ENCODE measurements at places on chromosomes 6 and 20.

GRCh38 chr20:42576167-42576566, 613.5 kb downstream of the PTPRT start:
- no peak for DNase-seq

DNA sequence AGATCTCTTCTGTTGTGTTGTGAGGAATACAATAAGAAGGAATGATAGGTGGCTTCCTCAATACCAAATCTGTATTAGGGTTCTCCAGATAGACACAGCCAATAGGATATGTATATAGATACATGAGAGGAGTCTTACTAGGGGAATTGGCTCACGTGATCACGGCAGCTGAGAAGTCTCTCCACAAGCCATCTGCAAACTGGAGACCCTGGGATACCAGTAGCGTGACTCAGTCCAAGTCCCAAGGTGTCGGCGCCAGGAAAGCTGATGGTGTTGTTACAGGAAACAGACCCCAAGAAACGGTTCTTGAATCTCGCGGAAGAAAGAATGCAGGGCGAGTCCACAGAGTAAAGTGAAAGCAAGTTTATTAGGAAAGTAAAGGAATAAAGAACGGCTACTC, 61.4 kb downstream of the SYTL3 start:
- no peak for DNase-seq

DNA sequence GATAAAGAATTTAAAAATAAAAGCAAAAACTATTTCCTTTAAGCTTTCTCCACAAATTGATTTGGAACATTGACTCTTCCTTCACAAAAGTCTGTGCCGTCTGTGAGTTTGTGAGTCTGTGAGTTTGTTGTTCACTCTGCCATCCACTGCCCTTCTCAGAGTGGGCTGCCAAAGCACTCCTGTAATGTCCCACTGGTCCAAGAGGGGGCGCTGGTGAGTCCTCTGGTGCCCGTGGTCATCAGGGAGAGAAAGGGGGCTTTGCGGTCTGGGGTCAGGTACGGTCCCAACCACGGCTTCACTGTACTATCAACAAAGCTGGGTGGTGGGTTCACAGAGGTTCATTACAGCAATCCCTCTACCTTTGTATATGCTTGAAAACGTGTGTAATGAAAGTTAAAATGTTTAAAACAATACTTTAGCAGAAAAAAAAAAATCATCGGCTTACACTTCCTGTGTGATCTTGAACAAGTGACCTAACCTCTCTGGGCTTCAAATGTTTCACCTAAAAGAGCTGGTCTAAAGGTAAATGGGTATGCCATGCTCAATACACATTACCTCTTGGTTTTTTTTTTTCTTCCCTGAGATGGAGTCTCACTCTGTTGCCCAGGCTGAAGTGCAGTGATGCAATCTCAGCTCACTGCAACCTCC, 5.6 kb upstream of the ANKRD60 start:
- no peak for DNase-seq

GRCh38 chr20:57618091-57618763, 2.0 kb downstream of the ZBP1 start:
- DNase-seq = no peak

- no peak for DNase-seq
Measured at GRCh38 chr6:30570740-30571074, 535 bp upstream of the ABCF1 start.

DNA sequence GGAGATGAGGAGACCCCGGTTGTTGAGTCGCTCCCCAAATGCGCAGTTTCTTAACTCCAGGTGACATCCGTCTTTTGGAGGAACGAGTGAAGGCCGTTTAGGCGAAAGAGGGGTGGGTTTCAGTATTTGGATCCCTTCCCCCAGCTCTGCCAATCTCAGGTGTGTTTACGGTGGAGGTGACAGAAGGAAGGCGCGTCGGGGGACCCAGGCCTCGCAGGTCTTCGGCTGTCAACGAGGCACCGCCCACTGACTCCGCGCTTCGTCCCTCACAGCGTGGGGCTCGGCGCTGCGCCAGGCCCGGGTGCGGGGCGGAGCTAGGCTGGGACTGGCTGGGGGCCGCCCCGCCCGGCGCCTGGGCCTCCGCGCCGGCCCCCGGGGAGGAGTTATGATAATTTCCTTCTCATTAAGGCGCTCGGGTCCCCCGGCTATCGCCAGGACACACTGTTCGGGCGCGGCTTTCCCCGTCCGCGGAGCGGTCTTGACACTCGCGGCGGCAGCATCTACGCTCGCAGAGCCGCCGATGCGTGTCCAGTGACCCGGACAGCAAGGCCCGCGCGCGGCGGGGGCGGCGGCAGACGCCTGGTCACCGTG, at the start of gene TFAP2C:
TSS of gene TFAP2C (plus strand) at position 434 of the 591 bp plus-strand sequence. CDS start 239 bp downstream, outside the sequence.
- no peak for DNase-seq

DNA sequence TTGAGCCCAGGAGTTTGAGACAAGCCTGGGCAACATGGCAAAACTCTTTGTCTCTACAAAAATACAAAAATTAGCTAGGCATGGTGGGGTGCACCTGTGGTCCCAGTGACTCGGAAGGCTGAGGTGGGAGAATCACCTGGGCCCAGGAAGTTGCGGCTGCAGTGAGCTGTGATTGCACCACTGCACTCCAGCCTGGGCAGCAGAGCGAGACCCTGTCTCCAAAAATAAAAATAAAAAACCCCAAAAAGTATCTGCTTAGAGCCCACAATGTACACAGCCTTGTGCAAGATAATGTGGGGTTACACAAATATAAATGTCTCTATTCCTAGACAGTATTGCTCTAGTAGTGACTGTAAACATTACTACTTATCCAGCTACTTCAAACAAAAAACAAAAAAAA, 5.9 kb downstream of the ESF1 start:
- DNase-seq = no peak

DNA sequence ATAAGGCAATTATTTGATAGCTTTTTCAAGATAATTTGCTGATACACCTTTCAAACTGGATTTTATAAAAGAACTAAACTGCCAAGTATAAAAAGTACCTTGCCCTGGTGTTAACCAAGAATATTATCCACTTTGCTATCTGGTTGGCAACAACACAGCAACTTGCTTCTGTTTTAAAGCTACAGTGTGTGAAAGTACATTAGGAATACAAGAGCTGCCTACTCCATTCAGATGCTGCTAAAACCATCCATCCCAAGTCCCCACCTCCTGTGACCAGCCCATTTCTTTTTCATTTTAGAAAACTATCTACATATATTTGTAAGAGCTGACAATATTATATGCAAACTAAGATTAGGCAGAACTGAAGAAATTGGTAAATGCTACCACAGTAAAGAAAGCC, 12.8 kb downstream of the CLDN20 start:
- DNase-seq = no peak

DNA sequence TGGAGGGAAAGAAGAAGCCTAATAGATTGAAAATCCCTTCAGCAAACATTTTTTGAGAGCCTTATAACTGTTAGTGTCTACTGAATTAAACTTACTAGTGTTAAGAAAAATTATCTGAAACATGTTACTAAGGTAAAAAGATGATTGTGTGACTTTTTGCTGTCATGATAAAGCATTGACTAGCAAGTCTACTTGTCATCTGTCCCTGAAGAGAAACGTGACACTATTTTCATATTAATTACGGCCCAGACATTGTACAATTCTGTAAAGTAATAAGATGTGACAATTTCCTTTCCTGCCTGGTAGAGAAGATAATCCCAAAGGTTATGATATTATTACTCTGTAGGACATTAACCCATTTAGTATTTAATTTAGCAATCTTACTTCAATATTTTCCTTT, 8.8 kb upstream of the EDEM2 start:
- no peak for DNase-seq

GRCh38 chr6:41878961-41879405, 16.2 kb downstream of the USP49 start:
- DNase-seq = no peak

- no peak for DNase-seq
Measured at GRCh38 chr20:10216146-10216791, 2.4 kb upstream of the SNAP25 start.

- DNase-seq = no peak
Measured at GRCh38 chr20:854601-855000, 21.1 kb downstream of the FAM110A start.

- no peak for DNase-seq
Measured at GRCh38 chr6:145313041-145313855, 422.1 kb downstream of the EPM2A start.

DNA sequence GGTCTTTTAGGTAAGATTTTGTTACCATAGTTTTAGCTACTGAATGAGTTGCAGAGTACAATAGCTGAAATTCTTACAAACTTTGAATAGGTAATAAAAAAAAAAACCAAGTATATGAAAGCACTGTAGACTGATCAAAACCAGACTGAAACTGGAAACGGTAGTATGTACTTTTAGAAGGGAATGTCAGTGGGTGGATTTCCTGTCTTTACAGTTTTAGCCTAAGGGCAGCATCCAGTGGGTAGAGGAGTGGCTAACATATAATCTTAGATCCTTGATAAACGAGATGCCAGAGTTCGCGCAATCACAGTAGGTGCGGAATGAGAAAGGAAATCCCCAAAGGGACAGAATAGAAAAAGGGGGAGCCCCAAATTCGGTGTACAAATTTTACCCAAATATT, 385.9 kb upstream of the RUNX2 start:
- no peak for DNase-seq

GRCh38 chr6:170076466-170077165, 214.3 kb downstream of the DLL1 start:
- no peak for DNase-seq

- no peak for DNase-seq
Measured at GRCh38 chr6:27775796-27776184, 136.4 kb downstream of the OR2B2 start.

DNA sequence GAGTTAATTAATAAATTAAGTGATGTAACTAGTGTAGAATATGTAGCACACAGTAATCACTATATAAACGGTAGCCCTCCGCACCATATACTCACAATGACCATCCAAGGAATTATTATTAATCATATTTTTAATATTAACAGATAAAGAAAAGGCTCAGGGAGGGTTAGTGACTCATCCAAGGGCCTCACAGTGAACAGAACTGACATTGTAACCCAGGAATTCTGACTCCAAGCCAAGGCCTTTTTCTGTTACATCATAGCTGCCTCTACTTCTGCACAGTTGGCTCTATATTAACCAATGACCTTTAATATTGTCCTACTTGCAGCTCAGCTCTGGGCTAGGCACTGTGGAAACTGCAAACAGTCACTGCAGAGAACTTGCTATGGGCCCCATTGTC, 117.5 kb upstream of the SIRPG start:
- DNase-seq = no peak

- no peak for DNase-seq
Measured at GRCh38 chr6:80328652-80329051, 222.2 kb downstream of the BCKDHB start.

DNA sequence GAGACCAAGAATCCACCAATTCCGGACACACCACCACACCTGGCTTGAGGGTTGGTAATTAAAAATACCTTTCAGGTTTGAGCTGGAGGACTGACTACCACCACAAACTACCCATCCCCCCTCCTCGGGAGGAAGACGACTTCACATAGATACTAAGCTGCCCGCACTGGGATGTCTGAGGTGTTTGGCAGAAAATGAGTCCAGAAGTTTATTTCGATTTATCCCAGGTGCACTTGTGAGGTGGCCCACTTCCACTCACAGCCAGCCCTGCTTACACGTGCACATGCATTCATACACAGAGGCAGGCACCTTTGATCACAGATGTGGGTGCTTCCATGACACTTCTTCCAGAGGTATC, 187.1 kb downstream of the ID4 start:
- DNase-seq = no peak

- DNase-seq = no peak
Measured at GRCh38 chr6:156169371-156169770, 607.8 kb upstream of the ARID1B start.

DNA sequence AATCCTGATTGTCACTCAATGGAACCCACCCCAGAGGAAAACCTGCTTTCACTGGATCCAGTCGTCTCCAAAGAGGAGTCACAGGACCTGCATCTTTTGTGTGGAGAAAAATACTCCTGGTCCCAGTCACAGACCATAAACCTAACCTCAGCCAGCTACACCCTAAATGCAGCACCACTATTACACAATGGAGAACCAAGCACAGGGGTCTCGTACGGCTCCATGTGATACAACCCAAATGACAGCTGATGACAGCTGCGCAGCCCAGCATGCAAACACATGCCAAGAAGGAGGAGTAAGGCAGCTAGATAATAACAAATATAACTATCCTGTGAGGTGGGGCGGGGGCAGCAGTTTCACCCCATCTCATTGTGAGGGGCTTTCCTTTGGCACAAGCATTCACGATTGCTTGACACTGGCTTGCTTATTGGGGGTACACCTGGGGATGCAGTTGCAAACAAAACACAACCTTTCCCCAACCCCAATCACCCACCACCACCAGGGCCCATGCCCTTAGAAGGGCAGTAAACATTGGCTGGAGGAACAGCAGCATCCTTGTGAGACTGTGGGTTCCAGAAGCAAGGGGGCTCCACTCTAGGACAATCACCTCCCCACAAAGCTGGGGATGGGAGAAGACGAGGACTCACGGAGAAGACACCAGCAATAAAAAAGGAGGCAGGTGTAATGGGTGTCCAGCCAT, 51.5 kb downstream of the TRERF1 start:
- no peak for DNase-seq

DNA sequence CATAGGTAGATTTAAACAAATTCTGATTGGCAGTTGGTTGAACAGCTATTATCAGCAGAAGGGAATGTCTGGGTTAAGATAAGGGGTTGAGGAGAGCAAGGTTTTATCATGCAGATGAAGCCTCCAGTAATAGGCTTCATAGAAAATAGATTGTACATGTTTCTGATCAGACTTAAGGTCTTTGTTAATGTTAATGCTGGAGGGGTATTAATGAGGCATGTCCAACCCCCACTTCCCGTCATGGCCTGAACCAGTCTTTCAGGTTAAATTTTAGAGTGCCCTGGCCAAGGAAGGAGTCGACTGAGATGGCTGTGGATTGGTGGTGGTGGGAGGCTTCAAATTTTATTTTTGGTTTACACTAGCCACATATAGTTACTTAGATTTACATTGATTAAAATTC, 3.4 kb downstream of the CLPSL1 start:
- no peak for DNase-seq

GRCh38 chr6:159677506-159678165, 15.4 kb downstream of the SOD2 start:
- no peak for DNase-seq

- DNase-seq = no peak
Measured at GRCh38 chr6:42226161-42226611, 8.5 kb upstream of the MRPS10 start.

Data from NCI-H2107 (cell line).